ENCODE measurements at places on chromosomes 7 and 10.
A peak's percentile ranks its signal among the peaks of the same experiment; 100 is the strongest.

DNA sequence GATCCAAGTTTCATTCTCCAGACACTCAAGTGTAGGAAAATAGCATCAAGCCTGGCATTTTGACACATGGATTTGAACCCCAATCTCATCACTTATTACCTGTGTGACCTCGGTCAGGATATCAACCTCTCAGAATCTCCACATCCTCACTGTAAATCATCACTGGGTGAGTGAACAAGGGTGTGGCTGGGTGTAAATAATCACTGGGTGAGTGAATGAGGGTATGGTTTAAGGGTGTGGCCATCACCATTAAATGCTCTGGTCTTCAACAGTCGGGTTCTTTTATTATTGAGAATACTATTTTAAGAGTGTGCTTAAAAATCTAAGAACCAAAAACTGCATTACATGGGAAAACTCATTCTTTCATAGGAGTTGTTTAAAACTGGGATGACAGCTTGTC lies 200.1 kb downstream of the DOCK4 start:
- DNase-seq: no peak

- no peak for DNase-seq
Observed at GRCh38 chr7:45566386-45566785, 7.8 kb upstream of the ADCY1 start.

DNA sequence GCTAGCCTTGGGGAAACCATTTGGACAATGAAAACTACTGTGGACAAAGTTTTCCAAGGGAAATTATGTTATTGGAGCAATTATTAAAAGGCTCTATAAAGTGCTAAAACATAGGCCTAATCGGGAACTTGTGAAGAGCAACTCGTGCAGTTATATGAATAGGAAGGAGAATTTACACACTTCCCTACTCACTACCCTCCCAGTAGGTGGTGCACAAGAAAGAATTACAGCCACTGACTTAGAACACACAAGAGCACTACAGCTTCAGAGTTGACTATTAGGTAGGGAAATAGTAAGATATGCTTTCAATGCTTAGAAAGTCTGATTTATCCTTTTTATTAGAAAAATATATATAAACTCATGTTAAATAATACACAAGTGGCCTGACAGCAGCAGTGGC lies 47.2 kb downstream of the GSAP start:
- no peak for DNase-seq

DNA sequence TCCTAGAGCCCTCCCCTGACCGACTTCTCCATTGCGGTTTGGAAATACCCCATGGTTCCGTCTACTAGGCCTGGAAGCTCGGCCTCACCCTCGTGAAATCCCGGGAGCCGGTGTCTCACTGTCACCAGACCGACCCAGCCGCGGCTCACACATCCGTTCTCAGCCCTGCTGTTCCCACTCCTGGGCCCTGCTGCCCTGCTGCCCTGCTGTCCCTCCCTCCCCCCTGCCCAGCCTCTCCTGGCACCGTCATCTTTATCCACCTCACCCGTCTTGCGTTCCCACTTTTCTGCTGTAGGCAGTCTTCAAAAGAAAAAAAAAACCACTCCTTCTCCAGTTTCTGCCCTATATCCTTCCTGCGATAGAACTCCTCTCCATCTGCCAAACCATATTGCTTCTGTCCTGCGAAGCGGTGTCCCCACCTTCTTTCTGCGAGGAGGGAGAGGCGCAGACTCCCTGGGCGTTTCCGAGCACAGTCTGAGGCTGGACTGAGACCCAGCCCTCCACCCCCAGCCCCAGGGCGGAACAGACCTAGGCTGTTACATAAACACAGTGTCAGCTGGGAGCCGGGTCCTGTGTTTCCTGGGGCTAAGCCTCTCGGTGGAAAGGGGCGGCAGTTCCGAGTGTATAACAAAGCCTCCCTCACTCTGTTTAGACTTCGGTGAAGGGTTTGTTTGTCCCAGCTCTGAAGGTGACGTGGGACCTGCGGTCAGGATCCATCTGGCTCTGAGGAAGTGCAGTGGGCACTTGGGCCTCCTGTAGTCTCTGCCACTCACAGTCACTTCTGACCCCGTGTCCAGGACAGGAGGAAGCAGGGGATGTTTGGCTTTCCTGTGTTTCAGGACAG lies 2.8 kb downstream of the AGAP3 start:
- DNase-seq: peak; percentile 19

GRCh38 chr10:86355571-86356038 lies 11.0 kb downstream of the GRID1 start:
- DNase-seq: no peak

DNA sequence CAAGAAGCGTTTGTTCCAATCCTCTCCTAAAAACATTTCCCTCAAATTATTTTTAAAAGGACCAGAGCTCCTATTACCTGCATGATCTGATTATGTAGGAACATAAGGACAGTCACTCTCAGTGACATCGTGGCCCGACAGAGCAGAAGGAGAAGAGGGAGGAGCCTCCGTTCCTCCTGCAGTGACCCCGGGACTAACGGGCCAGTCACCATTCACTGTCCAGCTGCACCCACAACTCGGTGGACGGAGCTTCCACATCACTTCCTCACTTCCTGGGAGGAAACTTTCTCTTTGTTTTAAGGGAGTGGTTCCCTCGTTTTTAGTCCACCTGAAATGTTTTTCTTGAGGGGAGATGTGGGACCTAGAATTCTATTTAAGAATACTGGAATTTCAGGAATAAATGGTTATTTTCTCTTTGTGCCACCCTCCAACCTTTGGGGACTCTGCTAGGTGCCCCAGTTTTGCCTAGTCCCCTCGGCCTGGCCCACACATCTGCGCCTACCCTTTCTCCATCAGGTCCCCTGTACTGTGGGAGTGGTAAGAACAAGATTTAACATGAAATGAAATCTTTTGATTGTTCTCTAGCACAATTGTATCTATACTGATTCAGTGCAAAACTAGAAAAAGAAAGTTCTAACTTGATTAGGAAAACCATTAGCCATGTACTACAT lies 173.5 kb upstream of the RNF32 start:
- no peak for DNase-seq

DNA sequence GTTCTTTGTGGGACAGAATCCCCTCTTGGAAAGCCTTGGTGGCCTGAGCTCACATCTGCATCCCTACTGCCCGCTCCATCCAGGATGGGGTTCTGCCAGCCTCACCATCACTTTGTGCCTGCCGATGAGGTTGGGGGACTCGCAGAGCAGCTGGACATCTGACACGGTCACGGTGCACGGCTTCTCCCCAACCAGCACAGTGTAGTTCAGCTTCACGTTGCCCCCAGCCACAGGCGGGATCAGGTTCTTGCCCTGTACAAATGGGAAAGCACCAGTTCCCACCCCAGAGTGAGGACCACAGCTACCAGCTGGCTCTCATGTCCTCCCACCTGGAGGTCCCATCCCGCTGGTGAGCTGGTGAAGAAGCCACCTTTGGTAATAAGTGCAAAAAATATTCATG lies 395.8 kb downstream of the PLXNA4 start:
- no peak for DNase-seq

DNA sequence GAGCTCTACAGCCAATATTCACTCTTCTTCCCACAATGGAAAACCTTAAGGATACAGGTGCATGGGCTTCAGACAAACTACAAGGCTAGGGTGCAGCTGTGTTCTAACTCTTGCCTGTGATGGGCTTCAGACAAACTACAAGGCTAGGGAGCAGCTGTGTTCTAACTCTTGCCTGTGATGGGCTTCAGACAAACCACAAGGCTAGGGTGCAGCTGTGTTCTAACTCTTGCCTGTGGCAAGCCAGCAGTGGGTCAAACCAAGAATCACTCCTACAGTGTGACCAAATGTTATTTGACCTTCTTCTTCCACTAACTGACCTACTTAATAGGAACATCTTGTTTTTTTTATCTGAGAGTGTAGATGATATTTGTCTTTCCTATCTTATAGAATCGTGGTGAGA lies 7.4 kb downstream of the SORCS1 start:
- DNase-seq: no peak

Data from NCI-H526 treated with DMSO at 0.1 percent for 48 hours (cell line).